ENCODE measurements at places on chromosomes 16 and 17.

- no peak for DNase-seq
These were observed 9.3 kb upstream of the STH start for GRCh38 chr17:45989759-45990158.

DNA sequence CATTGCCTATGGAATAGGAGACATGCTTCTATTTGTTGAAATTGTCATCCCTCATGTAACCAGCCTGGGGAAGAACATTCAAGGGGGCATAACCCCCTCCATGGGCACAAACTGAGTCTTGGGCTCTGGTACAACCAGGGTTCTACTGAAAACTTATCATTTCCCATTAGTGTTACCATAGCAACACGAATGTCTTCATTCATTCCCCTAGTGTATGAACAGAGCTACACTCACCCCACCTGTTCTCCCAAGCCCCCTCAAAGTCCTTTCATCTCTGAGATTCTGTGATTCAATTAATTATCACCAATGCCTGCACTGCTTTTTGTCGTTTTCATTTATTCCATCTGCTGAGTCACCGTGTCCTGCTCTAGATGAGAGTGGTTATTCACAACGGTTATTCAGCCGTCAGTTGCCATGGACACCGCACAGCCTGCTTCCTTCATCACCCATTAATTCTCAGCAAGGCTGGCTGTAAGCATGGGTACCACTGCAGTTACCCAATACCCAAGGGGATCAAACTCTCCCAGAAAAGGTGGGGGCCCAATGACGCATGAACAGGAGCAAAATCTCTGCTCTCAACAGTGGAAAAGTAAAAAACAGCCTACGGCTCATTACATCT, 1.6 kb upstream of the GAST start:
- DNase-seq, result no peak

DNA sequence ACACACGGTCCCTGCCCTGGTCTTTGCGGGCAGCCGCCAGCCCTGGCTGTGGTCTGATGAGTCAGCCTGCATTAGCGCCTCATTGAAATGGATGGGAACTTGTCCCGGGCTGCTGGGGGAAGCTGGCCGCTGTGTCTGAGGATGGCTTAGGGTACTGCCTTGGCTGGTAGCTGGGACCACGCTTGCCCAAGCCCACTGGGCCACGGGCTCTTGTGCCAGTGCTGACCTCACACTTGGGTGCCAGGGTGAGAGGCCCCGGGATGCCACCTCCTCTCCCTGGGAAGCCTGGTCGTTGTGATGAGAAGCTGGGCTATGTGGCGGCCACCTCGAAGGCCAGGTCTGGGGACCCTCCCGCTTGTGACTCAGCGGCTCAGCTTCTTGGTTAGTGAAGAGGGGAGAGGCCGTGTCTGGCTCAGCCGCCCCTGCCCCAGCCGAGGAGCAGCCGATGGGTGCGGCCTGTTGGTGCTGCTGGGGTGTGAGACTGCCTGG, 10.7 kb downstream of the CACNA1H start:
- DNase-seq, result peak; percentile 22

- no peak for DNase-seq
These were observed 1.2 kb upstream of the ZFHX3 start for GRCh38 chr16:73049091-73049490.
